ENCODE measurements at places on chromosomes 16 and 17.
A peak's percentile ranks its signal among the peaks of the same experiment; 100 is the strongest.

DNA sequence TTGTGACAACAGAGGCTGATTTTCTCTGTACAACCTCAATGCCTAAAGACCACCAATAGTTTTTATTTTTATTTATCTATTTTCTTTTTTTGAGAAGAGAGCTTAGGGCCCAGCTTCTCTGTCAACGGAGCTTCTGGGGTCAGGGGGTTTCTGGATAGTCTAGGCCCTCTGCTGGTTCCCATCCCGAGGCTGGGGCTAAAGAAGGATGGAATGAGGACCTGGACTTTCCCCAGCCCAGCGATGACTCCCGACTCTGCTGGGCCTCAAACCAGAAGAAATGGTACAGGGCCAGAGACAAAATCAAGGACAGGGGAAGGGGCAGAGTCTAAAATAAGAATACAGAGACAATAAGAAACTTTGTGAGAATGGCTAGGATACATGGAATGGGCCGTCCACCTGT is 5.7 kb upstream of the TSPOAP1 start:
- DNase-seq = no peak

- DNase-seq = peak; percentile 69
Observed at GRCh38 chr17:82216301-82217119, 3.9 kb upstream of the CCDC57 start.

GRCh38 chr17:34884597-34884996 is 76.7 kb downstream of the CCT6B start:
- no peak for DNase-seq

DNA sequence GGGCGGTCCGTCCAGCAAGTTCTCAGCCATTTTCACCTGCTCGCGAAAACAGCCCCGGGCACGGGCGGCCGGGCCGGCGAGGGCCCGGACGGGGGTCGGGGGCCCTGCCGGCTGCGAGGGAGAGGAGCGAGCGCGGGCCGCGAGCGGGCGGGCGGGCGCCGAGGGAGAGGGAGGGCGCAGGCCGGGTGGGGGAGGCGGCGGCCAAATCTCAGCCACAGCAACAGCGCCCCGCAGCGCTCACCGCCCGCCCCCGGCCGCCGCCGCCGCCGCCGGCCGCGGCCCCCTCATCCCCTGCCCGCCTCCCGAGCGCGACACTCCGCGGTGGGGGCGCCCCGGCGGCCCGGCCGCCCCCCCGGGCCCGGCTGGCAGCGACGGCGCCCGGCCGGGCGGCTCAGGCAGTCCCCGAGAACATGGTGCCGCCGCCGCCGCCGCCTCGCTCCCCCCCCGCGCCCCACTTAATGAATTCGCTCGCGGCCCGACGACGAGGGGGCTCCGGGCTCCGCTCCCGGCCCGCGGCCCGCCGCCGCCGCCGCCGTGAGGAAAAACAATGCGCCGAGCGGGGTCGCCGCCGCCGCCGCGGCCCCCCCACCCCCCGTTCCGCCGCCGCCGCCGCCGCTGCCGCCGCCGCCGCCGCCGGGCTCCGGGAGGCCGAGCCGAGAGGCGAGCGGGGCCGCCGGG is 487 bp downstream of the CREBBP start:
- peak; percentile 69 for DNase-seq

DNA sequence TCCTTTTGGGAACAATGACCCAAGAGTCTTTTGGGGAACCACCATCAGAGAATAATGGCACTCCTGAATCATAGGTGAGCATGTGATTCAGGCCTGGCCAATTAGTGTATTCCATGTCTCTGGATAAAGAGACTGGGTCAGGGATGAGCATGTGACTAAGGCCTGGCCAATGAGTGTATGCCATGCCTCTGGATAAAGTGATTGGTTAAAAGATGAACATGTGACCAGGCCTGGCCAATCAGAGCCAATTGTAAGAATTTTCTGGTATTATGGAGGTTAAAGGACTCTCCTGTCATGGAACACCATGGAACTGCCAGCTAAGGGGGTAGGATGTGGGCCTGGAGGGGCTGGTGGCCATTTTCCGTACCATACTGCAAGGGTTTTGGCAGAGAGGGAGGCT is 194.3 kb downstream of the C16orf78 start:
- no peak for DNase-seq

Measured in CD4-positive, alpha-beta T cell treated with Interferon alpha-2 for 1 hour (primary cell).